Epithelial cell of prostate (primary cell): ENCODE measurements at places on chromosomes 13 and 19.
A peak's percentile ranks its signal among the peaks of the same experiment; 100 is the strongest.

- DNase-seq, result no peak
Measured at GRCh38 chr13:94291631-94292322, 187.7 kb downstream of the DCT start.

DNA sequence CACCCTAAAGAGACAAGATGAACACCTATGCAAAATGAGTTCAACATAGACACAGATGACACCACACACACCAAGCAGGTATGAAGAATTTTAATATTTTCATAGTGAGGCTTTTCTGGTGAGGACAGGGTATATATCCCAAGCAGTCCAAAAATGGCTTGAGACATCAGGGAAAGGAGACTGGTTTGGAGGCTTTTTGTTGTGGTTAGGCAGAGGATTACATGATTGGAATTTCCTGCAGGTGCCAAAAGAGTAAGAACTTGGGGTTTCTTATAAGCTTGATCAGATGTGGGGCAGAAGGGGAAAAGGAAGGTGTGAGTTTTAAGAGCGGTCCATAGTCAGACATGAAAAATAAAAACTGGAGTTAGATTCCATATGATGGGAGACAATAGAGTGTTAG is 420.8 kb upstream of the SLITRK1 start:
- no peak for DNase-seq

DNA sequence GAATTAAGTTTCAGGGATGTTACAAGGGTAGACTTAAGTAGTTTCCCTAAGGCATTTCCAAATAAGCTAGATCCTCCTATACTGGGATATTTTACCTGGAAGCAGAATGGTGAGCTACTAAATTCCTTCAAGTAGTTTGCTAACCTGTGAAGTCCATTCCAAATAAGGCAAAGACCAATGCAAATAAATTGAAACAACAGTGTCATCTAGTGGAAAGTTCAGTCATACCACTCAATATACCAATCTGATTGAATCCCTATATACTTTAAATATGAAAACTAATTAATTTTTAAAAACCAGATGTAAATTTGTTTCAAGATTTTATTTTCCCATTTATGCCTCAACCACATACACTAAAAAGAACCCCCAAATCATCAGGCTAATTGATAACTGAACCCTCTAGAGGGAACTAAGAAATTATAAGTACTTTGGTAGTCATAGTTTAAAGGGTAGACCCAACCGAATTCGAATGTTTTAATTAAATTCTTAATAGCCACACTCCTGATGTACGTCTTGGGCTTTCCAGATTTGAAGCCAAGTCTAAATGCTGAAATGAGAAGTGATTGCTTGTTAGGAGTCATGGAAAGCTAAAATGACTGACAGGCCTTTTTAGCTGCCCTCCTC is 223.7 kb downstream of the TBC1D4 start:
- no peak for DNase-seq

DNA sequence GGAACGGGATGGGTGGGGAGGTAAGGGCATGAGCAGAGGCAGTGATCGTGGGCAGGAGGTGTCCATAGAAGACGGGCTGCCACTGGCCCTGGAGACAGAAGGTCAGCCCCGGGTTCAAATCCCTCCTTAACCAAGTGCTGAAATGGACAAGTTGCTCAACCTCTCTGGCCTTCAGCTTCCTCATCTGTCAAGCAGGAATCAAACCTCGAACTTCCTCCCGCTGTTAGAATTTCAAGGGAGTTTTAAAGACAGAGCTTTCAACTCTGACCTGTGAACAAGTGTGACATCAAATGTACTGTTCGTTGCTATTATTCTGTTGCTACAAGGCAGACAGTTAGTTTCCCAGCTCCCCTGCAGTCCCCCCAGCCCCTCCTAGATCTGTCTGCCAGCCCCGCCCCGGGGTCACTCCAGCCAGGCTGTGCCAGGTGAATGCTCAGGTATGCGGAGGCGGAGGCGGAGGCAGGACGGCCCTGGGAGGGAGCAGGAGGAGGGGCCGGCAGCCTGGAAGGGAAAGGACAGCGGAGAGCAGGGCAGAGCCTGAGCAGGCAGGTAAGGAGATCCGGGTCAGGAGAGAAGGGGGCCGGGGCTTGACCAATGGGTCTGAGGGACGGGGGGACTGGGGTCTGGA is at the start of gene EPS8L1:
EPS8L1 (plus strand) TSS at position 499 of the 628 bp plus-strand sequence. CDS start 576 bp downstream, outside the sequence.
- DNase-seq, result no peak

- DNase-seq, result no peak
Measured at GRCh38 chr13:39410096-39410901, 192.7 kb downstream of the LHFPL6 start.

DNA sequence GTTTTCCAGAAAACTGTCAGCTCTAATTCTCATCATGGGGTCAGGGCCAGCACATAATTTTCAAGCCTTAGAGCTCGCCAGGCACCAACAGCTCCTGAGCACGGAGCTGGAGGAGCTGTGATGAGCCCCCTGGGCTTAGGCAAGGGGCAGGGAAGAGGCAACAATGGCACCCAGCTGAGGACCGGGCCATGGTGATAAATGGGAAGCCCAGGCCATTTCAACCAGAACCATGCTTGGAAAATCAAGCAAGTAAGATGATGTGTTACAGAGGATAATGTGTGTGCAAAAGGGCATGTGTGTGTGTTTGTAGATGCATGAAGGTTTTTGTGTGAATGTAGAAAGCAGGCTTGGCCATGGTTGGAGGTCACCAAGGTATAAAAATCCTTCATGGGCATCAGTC is 66.8 kb upstream of the UBAC2 start:
- no peak for DNase-seq

DNA sequence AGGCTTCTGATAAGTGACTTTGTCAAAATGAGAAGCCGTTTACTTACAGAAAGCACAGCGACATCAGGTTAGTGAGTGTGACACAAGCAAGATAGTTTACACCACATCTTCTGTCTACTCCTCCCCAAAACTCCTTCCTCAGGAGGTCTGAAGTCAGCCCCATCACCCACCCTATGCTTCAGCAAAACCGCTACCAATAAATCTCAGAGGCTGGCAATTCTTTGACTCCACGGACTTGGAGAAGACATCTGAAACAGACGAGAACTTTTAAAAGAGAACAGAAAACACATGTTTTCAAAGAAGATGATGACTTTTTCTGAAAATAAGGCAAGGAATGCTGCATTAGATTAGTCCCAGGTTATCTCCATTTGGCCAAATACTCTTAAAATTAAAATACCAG is 261.1 kb downstream of the TBC1D4 start:
- no peak for DNase-seq

- no peak for DNase-seq
Measured at GRCh38 chr13:25699600-25699999, 327.8 kb downstream of the ATP8A2 start.

DNA sequence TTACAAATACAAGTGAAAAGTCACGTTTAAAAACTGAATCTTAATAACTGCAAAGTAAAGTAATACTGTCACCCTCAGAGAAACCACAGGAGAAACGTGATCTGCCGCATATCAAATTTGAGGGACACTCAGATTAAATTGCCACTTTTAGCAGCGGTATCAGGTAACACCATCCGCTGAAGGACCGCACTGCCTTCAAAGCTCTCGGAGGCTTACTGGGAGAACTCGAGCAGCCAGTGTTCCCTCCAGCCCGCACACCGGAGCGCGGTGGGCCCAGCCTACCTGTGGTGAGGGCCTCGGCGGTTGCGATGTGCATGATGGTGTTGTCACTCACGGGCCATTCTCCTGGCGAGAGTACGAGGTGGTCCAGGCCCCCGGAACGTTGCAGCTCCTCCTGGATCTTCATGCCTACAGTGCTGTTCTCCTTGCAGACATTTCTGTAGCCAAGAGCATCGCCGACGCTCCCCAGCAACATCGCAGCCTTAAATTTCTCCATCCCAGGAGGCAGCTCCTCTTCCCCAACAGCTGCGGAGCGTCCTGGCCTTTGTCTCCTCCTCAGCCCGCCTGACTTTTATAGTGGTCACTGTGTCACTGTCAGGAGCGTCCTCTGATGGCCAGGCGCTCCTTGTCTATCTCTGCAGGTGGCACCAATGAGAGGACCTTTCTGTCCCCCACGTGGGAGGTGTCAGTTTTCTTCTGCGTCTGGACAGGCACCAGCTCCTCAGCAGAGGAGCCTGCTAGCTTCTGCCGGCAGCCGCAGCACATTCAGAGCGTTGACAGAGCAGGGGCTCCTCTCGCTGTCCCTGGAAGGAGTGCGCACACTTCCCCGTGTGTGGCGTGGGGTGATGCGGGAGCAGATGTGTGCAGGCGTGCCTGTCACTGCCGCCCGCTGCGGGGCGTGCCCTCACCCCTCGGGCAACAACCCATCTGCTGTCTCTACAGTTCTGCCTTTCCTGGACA is at the start of gene ADPRHL1:
ADPRHL1 (minus strand) TSS at position 547 of the 960 bp plus-strand sequence; CDS start at position 496, 51 bp downstream.
- DNase-seq, result no peak

- peak; percentile 94 for DNase-seq
Measured at GRCh38 chr13:30395192-30396158, 26.8 kb upstream of the UBE2L5 start.

DNA sequence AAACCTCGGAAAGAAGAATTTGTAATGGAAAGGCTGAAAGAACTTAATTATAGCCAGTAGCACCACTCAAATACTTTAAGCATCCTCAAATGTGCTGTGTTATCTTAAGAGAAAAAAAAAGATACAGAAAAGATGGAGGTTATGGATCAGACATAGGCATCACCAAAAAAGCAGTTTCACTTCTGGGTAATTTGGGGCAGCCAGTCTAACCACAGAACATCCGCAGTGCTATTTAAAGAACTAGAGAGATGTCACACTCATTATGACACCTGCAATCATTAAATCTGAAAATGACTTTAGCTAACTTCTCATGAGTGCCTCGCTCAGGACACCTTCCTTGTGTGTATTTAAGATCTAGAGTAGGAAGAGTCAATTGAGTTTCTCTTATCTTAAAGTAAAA is 211.8 kb downstream of the RBM26 start:
- no peak for DNase-seq

DNA sequence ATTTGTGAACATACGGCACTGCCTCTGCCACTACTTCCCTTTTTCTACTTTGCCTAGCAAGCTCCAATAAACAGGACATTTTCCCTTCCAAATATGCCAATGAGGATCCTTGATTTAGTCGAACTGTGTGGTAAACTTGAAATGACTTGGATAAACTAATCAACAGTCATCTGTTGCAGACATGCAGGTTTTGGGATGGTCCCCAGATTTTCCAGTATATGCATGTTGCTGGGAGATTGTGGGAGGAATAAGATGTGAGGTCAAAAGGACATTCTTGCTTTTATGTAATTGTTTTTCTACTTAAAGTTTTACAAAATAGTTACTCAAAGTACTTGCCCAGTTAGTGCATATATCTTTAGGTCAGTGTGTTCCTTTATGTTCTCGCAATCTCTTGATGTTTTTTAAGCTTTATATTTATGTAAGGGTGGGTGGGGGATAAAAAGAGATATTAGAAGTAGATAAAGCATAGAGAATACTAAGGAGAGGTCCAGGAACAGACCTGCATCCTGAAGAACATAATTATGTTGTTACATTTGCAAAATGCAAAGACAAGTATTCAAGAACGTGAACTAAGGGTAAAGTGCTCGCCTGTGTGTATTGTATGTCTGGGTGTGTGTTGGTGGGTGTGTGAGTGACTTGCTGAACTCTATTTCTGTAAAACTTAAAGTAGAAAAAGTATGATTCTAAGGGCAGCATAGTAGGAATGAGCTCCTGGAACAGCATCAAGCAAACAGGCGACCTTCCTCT is 88.4 kb upstream of the OXGR1 start:
- DNase-seq, result no peak

DNA sequence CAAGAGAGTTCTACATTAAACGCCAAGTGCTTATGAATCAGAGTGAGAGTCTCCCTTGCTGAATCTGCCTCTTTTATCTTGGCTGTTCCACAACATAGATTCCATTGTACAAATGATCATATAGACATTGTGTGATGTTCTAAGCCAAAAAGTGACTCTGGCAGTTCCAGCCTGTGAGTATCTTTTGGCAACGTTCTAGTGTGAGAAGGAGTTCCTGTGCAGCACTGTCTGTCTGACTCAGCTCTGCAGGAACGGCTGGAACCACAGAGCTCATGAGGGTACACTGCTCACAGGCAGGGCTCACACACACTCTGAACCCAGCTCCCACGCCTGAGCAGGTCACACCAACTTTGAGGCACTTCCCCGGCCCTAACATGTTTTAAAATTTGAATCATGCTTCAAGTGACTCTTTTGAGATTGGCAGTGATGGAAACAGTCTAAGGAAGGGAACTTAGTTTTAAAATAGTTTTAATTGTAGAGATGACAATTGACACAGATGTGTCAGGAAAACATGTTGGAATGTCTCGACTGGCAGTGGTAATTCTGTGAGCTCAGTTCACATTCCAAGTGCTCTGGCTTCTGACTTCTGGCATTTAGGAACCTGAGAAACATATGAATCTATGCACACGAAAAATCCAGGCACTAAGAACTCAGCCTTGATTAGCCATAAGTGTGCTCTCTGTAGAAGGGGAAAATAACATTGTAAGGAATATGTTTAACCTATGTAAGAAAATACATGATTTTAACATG is 272.0 kb downstream of the UQCRFS1 start:
- DNase-seq, result no peak
